ENCODE measurements at places on chromosomes 7 and 10. TPM values are rescaled to one million over a fixed set of nuclear protein-coding genes. Genes with fewer than 3 reads are reported as not detected.

DNA sequence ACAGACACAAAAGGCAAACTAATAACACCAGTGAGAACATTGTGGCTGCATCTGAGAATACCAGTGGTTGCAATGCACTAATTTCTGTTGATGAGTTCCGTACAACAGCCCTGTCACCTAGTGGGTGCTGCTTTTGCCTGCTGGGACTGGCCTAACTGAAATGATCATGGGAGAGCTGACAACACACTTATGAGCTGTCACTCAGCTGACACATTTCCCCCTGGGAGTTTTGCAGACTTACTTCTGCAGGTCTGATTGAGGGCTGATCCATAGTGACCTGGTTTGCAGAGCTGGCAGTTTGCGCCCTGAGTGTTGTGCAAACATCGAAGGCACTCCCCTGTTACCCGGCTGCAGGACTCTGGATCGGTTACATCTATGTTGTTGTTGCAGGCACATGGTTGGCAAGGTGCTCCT lies 60.6 kb upstream of the LAMB1 start:
- H3K36me3 ChIP-seq, result no peaks in the 10 kb centered on the region
- DNase-seq, result no peak
- H3K4me1 ChIP-seq, result no peaks in the 10 kb centered on the region
- no peak overlapping the region for H3K27ac ChIP-seq
- H3K4me3 ChIP-seq, result no peak overlapping the region

GRCh38 chr10:97025613-97026242 lies 160.0 kb downstream of the SLIT1 start:
- no peaks in the 10 kb centered on the region for H3K36me3 ChIP-seq
- H3K27me3 ChIP-seq, result no peaks in the 10 kb centered on the region
- H3K27ac ChIP-seq, result no peak overlapping the region
- H3K4me3 ChIP-seq, result no peak overlapping the region
- peak; percentile 76 for DNase-seq
- peaks cover 6% of the 10 kb centered on the region for H3K4me1 ChIP-seq

DNA sequence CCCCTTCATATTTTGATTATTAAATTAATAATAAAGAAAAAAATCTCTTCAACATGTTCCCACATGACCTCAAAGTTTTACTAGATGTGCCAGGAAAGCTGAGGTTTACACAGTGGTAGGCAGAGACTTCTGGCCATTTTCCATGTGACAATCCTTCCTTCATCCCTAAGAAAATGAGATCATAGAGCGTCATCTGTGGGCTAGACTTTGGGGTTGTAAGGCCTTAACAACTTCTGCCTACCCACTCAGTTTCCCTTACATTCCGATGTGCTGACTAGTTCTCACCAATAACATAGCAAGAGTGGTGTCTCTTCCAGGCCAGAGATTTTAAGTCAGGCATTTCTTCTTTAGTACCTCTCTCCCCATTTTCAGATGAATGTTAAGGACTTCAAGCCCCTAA lies 171.1 kb upstream of the PHF14 start:
- DNase-seq, result no peak
- H3K4me3 ChIP-seq, result no peak overlapping the region
- no peaks in the 10 kb centered on the region for H3K36me3 ChIP-seq

DNA sequence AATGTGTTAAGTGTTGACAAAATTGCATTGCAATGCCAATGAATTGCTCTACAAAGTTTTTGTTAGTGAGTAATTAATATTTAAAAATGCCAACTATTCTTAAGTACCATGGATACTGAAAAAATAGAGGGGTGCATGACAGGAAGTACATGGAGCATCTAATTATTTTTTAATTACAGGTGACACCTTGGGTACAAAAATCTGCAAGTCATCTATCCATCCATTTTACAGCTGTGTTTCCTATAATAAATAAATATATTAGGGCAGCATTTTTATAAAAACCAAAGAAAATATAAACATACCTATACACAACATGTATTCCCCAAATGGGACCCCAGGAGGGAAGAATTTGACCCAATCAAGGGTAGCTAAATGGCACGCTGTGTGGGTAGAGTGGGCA lies 304.6 kb downstream of the XPNPEP1 start:
- no peaks in the 10 kb centered on the region for H3K27me3 ChIP-seq
- H3K4me1 ChIP-seq, result no peaks in the 10 kb centered on the region
- H3K27ac ChIP-seq, result no peak overlapping the region
- DNase-seq, result no peak
- H3K4me3 ChIP-seq, result no peak overlapping the region

DNA sequence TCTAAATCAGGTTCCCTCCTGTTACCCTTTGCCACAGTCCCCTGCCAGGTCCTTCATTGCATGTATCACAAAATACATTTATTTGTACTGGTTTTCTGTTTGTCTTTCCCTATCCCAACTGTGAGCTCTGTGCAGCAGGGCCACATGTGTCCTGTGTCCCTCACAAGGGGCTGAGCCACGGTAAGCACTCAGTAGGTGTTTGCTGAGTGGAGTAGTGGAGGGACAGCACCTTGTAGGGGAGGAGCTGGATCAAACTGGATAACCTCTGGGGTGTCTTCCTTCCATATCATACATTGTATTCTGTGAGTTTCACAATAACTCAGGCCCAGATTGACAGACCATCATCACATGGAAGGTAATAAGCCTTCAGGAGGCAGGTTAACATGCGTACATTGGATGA lies 25.9 kb downstream of the PIK3CG start:
- no peak overlapping the region for H3K4me3 ChIP-seq
- no peak for DNase-seq
- H3K4me1 ChIP-seq, result no peaks in the 10 kb centered on the region
- no peak overlapping the region for H3K27ac ChIP-seq
- no peaks in the 10 kb centered on the region for H3K27me3 ChIP-seq

- H3K36me3 ChIP-seq, result no peaks in the 10 kb centered on the region
- H3K4me3 ChIP-seq, result no peak overlapping the region
- H3K4me1 ChIP-seq, result peaks cover 5% of the 10 kb centered on the region
Measured at GRCh38 chr10:11245510-11245909, 227.8 kb downstream of the CELF2 start.

GRCh38 chr7:31603046-31603445 lies 84.0 kb upstream of the PPP1R17 start:
- no peak overlapping the region for H3K27ac ChIP-seq
- no peaks in the 10 kb centered on the region for H3K36me3 ChIP-seq
- no peak for DNase-seq
- no peaks in the 10 kb centered on the region for H3K27me3 ChIP-seq
- no peak overlapping the region for H3K4me3 ChIP-seq

GRCh38 chr10:71755179-71755879 lies 18.0 kb downstream of the VSIR start:
- no peaks in the 10 kb centered on the region for H3K27me3 ChIP-seq
- H3K4me3 ChIP-seq, result no peak overlapping the region
- DNase-seq, result no peak

The CC2D2B gene
- total RNA-seq, result 0.71 TPM

The ZPBP gene
- total RNA-seq, result not detected

The HHEX gene
- 1.5 TPM for total RNA-seq

The SAMD9L gene
- total RNA-seq, result not detected

The ELAPOR2 gene
- 32.9 TPM for total RNA-seq

The FBH1 gene
- 51.8 TPM for total RNA-seq
